Fibroblast of upper back skin (primary cell): ENCODE measurements at places on chromosomes 2 and 18.

GRCh38 chr18:28171837-28172236 is 5.1 kb downstream of the CDH2 start:
- DNase-seq: no peak

- DNase-seq: peak; percentile 21
These were observed 3.5 kb upstream of the NAGK start for GRCh38 chr2:71064754-71065621.

GRCh38 chr2:158102446-158102845 is 770 bp downstream of the UPP2 start:
- DNase-seq: peak; percentile 56

GRCh38 chr18:62384610-62385097 is 59.5 kb downstream of the TNFRSF11A start:
- DNase-seq: no peak

DNA sequence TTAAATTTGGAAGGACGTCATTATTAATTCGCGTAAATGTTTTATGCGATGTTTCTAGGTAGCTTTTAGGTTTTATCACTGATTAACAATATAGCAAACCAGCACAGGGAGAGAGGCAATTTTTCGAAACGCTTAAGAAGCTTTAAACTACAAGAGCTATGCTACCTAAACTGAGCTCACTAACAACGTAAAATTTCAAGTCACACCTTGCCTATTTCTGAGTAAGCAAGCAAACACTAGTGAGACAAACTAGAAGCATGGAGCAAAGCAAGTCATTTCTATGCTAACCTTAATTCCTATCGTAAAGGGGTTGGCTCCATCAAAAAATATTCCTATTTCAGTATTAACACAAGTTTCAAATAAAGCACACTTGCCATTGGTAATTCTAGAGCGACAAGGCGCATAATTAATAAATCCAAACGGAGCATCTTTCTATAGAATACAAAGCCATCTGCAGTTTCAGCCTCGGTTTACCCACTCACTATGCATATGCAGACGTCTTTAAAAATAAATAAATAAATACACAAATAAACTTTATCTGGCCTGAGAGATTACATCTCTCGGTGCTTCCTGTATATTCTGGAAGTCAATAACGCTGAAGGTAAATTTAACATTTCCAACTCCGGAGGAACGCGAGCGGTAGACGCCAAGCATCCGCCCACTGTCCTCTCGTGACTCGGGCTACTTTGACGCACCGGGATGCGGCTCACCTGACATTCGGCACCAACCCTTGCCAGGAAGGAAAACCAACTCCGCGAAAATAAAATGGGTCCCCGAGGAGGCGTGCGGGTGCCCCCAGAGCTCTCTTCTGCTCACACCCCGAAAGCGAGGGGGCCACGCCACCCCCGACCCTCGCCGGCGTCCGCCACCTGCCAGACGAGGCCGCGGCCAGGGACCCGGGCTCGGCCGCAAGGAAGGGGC is 947 bp downstream of the ITSN2 start:
- DNase-seq: no peak

DNA sequence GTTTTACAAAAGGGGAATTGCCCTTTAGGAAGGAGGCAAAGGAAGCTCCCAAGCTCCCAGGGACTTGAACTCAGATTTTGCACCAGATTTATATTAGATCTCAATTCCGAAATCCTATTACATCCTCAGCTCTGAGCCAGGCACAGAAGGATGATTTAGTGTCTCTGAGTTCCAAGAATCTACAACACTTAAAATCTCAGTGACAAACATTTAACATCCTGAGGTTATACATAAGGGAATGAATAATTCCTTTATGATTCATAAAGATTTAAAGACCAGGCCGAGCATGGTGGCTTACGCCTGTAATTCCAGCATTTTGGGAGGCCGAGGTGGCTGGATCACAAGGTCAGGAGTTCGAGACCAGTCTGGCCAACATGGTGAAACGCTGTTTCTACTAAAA is 16.5 kb upstream of the SLC20A1 start:
- DNase-seq: no peak

DNA sequence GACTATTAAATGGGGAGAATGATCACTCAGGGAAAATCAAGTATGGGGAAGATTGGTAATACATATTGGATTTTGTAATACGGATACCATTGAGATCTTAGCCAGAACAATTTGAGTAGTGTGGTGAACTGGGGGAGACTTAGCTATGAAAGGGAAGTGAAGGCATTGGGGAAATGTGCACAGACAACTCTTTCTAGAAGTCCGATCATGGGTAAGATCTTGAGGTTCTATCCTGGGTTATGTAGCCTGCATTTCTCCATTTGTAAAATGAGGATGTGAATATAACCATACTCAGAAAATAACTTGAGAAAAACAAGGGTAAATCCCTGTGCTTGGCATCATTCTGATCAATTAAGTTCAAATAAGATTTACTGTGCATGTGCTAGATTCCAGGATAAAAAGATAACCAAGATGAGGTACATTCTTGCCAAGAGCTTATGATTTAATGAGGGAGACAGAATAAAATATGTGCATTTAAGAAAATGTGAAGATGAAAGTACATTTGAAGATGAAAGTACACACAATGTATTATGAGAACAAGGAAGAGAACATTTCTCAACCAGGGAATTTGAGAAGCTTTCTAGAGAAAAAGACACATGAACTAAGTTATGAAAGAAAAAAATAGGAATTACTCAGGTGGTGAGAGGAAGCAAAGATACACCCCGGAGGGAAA is 49.5 kb downstream of the SLC40A1 start:
- DNase-seq: no peak

GRCh38 chr2:232781765-232782164 is 5.4 kb upstream of the KCNJ13 start:
- peak; percentile 45 for DNase-seq

DNA sequence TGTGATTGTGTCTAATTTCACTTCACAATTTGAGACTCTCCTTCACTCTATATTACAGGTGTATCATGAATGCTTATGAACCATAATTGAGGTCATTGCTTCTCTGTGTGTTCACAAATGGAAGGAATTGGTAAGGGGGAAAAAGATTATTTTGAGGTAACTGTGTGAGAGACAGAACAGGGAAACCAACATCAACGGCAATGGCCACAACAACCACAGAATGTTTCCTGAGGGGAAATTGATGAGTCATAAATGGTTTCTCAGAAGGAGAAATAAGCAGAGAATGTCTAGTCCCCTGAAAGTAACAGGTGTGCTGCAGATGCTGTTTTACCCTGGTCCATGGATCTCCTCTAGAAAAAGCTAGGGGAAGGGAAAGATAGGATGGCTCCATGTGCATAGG is 361.2 kb upstream of the GALNT5 start:
- peak; percentile 67 for DNase-seq

DNA sequence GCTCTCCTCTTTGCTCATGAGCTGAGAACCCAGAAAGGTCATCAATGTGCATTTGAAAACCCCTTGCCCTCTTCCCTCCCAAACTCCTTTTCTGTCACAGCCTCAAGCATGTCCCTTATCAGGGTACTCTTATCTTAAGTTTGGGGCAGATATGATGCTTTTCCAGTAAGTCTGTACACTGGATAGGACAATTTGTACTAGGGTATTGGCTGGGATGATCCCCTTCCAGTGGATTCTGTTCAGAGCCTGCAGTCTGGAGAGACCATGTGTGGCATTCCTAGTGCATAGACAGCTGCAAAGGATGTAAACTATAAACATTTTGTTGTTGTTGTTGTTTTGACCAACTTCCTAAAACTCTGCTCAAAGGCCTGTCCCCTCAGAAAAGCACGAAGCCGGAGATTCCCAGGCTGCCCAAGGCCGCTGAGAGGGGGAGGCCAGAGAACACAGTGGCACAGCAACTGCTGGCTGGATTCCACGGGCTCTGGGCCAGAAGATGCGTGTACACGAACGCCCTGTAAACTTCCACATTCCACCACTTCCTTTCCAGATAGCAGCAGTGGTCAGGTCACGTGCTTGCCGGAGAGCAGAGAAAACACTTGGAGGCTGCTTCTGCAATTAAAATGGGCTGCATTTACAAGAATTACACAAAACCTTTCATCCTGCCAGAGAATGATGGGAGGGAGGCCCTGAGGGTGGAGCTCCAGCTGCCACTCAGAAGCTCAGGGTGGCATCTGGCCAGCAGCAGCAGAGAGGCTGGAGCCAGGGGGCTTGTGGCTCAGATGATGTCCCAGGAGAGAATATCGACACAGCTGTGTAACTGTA is 42.1 kb downstream of the BMP10 start:
- peak; percentile 92 for DNase-seq

GRCh38 chr2:123971564-123972318 is 53.3 kb upstream of the CNTNAP5 start:
- DNase-seq: no peak

- DNase-seq: no peak
These were observed 38.8 kb downstream of the INHBB start for GRCh38 chr2:120384486-120385354.

DNA sequence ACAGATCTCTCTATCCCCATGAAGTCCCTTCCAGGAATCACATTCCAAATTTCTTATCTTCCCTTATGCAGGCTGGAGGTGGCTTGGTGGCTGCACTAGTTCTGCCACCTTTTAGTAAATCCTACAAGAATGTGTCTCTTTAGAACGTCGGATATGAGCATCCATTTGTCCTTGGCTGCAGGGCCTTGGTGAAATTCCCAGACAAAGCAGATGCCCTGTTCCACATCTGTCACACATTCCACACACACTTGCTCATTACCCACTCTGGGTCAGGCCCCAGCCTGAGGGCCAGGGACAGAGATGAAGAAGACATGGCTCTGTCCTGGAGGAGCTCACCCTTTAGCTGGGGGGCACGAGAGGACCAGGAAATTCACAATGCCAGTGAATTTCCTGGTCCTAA is 31.2 kb upstream of the GPR17 start:
- peak; percentile 16 for DNase-seq

DNA sequence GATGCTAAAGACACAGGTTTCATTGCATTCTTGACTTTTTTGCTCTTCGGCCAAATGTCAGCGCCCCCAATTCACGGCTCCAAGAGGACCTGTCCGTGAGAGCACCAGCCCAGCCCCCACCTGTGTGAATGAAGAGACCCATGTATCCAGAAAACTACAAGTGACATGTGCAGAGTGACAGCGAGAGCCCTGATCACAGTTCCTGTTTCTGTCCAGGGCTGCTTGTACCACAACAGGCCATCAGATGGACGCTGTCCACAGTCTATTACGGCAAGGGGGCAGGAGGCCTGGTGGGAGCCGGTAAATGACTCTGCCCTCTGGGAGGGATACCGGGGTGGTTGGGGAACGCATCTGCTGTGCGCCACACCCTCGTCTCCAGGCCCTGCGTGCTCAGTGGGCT is 520.9 kb upstream of the ID2 start:
- DNase-seq: no peak

DNA sequence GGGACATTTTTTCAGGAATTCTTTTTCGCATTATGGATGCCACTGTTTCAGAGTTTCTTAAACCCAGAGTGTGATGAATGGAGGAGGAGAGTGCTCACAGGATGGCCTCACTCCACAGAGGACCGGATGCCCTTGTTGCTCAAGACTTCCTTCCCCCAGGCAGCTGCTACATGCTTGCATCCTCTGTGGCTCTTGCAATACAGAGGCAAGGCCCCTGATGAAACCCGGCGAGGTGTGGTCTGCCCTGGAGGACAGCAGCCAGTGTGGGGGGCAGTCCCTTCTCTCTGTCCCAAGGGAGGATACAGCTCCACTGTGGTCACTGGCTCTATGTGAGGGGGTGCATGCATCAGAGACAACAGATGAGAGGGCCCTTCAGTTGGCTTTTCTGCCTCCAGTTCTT is 109.6 kb downstream of the SH3RF3 start:
- peak; percentile 84 for DNase-seq

DNA sequence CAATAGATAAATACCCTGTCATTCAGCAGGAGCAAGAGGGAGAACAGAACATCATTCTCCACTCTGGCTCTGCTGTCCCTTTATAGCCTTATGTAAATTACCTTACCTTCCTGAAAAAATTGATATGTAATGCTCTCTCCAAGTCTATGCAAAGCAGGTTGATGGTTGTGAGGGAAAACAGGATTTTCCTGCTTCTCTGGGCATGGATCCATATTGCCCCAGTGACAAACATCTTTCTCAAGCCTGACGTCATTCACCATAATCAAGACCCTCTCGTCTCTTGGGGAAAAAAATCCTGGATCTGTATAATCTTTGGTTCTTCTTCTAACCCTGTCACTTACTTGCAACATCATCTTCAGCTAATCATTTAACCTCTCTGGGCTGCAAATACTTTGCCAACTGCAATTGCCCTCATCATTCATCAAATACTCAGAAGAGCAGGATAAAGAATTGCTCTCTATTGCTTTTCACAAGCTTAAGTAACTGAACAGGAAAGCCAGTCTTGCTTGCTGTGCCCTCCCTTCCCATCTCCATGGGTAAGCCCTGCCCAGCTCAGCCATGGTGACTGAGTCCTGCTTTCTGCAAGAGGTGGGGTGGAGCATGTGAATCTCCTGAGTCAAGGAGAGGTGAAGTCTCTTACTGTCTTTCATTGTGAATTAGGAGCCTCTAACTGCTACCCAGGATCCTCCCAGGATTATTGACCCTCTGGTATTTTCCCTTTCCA is 123.7 kb upstream of the KLF7 start:
- DNase-seq: no peak

GRCh38 chr2:232869138-232870017 is 686 bp upstream of the SNORC start:
- DNase-seq: no peak

DNA sequence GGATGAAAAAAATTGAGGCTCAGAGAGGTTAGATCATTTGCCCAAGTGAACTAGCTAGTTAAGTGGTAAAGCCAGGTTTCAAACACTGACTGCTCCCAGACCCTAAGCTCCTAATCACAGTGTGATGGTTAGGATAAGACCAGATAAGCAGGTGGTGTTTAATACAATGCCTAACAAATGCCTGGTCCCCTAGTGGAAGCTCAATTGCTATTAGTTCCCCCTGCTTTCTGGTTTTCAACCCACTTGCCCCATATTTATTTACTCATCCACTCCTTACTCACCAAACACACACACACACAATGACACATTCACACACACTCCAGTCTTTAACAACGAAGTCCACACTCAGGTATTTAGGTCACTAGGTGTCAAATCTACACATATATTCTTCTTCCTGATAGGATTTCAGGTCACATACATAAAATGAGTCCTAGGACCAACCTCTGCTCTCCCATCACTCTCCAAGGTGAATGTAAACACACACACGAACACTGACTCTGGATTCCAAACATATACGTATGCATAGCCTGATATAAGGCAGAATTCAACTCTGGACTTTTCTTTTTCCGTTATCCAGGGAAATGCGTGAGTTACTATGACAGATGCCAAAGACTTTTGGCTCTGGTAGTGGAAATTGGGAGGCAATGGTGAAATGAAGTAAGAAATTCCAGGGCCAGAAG is 73.6 kb upstream of the TSPYL6 start:
- DNase-seq: no peak

DNA sequence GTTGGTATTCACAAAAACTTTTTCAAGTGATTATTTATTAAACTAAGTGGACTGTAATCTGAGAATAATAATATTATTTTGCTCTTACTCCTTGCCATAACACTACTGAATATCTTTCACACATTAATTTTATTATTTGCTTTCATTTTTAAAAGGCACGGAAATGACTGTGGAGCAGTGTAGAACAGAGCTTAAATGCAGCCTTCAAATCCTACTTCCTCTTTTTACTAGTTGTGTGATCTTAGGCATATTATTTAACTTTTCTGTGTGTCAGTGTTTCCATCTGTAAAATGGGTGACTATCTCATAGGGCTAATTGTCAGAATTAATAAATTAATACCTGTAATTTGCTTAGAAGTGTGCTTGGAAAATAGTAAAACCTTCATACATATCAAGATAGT is 55.5 kb upstream of the SLC8A1 start:
- no peak for DNase-seq
